ENCODE measurements at places on chromosomes 2 and 18.

DNA sequence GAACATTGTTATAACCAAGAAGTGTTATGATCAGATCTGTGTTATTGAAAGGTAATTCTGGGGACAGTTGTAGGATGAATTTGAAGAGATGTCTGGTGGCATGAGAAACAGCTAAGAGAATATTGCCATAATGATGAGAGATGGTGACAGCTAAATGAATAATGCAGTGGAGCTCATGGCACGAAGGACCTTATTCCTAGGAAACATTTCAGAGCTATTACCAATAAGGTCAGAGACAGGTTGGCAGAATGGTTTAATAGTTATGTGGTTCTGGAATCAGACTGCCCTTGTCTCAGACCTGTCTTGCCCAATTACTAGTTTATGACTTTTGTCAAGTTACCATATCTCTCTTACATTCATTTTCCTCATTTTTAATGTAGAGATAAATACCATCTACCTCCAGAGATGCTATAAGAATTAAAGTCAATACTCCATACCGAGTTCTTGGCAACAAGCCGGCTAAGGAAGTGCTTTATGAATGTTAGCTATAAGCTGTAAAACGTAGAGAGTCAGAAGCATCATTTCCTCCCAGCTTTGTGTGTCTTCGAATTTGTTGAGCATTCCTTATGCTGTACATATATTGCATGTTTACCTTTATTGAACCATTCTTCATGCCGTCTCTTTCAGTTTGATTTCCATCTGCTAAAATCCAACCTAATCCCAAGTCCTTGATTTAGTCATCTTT is 73.6 kb upstream of the COL5A2 start:
- DNase-seq: no peak

- no peak for DNase-seq
Measured at GRCh38 chr2:8994386-8994785, 9.1 kb downstream of the MBOAT2 start.

- no peak for DNase-seq
Measured at GRCh38 chr2:86645752-86646151, 22.1 kb upstream of the RNF103 start.

DNA sequence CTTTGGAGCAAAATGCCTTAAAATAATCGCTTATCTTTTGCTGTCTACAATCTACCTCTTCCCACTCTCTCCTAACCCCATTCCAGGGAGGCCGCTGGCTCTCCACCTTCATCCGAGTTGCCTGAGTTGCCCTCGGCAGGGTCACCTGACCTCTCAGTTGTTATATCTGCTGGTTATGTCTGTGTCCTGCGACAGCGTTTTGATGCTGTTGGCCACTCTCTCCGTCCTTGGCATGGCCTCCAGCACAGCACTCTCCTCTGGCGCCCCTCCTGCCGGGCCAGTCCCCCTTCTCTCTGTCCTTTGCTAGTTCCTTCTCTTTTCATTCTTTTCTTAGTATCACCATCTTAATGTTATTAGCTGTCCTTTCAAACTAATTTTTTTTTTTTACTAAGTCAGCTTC is 41.6 kb downstream of the TRAF3IP1 start:
- DNase-seq: no peak

DNA sequence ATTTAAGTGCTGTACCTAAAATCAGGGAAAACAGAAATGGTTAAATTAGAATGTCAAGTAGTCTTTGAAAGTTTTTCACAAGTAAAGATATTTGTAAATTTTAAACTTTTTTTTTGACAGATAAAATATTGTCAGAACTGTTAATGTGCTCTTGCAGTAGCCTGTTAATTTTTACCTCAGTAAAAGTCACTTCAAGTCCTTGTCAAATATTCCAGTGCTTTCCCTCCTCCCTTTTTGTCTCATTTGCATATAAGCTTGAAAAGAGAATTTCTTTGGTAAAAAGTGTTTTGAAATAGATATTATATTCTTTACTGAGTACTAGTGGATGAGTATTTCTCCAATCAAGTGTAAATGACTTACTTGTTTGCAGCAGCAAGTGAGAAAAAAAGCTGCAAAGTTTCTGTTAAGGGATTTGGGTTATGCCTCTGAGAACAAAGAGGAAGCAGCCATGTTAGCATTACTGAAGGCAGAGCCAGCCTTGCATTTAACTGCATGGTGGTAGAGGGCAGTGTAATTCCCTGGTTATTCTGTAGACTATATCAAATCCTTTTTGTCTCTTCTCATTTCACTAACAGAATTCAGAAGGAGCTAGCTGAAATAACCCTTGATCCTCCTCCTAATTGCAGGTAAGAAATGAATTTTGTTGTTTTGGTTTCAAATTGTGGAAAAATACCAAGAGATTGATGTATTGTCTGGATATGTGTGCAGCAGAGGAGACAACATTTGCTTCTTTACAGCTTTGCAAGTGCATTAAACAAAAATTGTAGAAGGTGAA is 3.2 kb downstream of the UBE2E3 start:
- no peak for DNase-seq

- DNase-seq: no peak
Measured at GRCh38 chr2:109372171-109372568, 241.6 kb downstream of the SEPTIN10 start.

DNA sequence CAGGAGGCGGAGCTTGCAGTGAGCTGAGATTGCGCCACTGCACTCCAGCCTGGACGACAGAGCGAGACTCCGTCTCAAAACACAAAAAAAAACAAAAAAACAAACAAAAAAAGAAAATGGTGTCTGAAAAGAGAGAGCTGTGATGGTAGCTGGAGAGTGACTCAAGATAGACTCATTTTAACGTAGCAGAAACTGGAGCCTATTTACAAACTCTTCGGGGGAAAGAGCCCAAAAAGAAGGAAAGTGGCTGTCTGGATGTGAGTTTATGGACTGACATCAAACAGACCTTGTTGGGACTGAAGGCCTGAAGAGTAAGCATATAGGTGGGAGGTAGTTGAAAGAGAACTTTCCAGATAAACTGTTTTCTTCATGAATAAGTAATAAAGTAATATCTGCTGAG is 51.8 kb downstream of the LIMS1 start:
- DNase-seq: no peak

- no peak for DNase-seq
Measured at GRCh38 chr2:225008935-225009334, 33.3 kb downstream of the DOCK10 start.

DNA sequence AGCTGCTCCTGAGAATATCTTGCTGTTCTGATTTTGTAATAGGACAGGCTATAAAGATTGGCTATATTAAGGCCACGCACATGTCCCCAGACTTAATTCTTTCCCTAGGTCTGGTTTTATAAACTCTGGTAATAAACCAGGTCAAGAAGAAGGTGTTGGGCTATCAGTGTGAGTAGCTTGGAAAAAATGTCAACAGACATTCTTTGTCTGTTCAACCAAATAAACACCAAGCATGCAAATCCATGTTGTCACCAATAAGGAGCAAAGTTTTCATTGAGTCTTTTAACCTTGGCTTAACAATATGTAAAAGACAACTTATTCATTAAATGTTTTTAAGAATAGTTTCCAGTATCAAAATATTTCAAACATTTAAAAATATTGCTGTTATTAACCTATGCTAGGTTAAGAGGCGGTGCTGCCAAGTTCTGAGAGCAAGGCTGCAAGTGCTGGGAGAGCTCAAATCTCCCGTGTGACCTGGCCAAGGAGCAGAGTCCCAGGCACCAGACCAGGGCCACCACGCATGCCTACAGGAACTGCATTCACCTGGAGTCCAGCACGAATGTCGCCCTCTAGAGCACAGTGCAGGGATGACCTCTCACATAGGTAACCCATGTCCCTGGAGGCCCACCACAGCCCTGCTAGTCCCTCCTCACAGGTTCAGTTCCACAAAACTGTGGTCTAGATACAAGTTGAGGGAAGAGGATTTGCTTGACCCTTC is 120.5 kb upstream of the POU3F3 start:
- peak; percentile 53 for DNase-seq

DNA sequence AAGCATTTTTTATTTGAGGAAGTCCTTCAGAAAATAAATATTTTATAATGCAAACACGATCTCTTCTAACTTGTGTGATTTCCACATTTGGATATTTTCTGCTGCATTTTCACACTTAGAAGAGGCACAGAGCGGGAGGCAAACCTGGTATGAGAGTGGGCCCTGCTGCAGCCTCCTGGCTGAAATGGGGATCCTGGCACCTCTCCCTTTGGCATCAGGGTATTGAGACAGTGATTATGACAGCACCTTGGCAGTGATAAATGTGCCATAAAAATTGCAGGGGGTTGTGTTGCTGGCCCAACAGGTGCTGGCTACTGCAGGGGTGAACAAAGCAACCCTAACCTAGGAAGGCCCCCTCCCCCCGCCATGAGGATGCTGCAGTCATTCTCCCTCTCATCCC is 128.6 kb downstream of the TSN start:
- no peak for DNase-seq

DNA sequence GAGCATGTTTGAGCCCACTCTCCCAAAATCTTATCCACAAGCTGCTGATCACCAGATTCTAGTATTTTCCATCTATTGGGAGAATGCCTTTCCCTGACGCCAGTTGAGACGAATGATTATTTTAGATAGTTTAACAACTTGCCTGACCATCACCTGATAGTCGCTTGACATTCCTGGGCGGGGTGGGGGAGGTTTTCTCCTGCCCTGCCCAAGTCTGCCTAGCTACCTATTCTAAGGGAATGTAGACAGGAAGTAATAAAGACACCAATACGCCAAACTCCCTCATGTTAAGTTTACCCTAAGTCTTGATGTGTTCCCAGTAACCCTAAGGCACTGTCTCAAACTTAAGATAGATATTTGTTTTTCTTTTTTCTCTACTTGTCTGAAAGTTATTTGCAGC is 4.6 kb upstream of the ACAA2 start:
- no peak for DNase-seq

DNA sequence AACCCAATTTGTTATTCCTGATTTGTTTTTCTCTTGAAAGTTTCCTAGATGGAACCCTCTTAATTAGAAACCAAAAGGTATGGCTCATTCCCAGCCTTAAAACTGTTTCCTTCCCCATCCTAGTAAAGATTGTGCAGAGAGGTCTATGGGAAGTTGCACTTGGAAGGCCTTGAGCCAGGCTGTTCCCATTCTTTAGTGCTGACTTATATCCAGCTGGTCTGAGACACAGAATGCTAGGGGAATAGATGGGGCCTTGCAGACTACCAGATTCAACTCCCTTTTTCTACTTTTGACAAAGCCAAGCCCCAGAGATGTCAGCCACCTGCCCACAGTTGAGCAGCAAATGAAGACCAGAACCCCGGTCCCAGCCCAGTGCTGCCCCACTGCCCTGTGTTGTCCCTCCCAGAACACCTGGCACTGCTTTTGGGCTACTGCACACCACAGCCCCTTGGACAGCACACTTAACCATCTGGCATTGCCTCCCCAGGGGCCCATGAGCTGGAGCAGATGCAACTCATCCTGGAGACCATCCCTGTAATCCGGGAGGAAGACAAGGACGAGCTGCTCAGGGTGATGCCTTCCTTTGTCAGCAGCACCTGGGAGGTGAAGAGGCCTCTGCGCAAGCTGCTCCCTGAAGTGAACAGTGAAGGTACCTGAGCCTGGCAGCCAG is 98.2 kb downstream of the MRO start:
- DNase-seq: no peak
